ENCODE measurements at places on chromosomes 4 and X. TPM values are rescaled to one million over a fixed set of nuclear protein-coding genes. Genes with fewer than 3 reads are reported as not detected.

BANK1 gene
- total RNA-seq = 0.23 TPM

ASB9 gene
- total RNA-seq = 1.2 TPM

DCAF8L2 gene
- total RNA-seq = not detected

TDO2 gene
- total RNA-seq = 0.92 TPM

PAK3 gene
- 204 TPM for total RNA-seq

NXF2 gene
- total RNA-seq = 0.23 TPM

ARR3 gene
- not detected for total RNA-seq

GALNTL6 gene
- 68.5 TPM for total RNA-seq

NUP62CL gene
- total RNA-seq = 4.4 TPM

EXOC1 gene
- 69.2 TPM for total RNA-seq

CPZ gene
- total RNA-seq = 1.4 TPM

ARMCX4 gene
- total RNA-seq = 16.6 TPM

ANXA3 gene
- total RNA-seq = 24.7 TPM

Measured in diencephalon (tissue), 1 donor.